Activated CD4-positive, alpha-beta T cell treated with anti-CD3 and anti-CD28 coated beads, Interleukin-2, Interleukin-4, amounts not matched to agents 100 ng/mL and 50 ng/mL, durations not matched to agents 16 hours and 8 hours (primary cell): ENCODE measurements at places on chromosomes 16 and 17.

DNA sequence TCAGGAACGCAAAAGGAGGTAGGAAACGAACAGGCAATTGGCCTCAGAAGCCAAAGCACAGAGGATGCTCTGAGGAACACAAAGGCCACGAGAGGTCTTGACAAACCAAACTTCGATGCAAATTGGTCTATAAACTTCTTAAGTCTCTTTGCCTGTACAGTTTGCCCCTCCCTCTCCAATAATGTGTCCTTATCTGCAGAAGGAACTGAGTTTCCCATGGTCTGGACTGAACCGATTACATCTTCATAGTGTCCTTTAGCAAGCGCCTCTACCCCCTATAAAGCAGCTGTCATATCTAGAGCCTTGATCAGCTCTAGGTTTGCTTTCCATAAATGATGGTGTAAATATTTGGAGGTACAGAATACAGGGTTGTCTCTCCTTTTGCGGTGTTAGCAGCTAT lies 3.1 kb upstream of the CDRT4 start:
- no peak for DNase-seq

GRCh38 chr16:60907645-60908044 lies 1128.6 kb downstream of the CDH8 start:
- no peak for DNase-seq

DNA sequence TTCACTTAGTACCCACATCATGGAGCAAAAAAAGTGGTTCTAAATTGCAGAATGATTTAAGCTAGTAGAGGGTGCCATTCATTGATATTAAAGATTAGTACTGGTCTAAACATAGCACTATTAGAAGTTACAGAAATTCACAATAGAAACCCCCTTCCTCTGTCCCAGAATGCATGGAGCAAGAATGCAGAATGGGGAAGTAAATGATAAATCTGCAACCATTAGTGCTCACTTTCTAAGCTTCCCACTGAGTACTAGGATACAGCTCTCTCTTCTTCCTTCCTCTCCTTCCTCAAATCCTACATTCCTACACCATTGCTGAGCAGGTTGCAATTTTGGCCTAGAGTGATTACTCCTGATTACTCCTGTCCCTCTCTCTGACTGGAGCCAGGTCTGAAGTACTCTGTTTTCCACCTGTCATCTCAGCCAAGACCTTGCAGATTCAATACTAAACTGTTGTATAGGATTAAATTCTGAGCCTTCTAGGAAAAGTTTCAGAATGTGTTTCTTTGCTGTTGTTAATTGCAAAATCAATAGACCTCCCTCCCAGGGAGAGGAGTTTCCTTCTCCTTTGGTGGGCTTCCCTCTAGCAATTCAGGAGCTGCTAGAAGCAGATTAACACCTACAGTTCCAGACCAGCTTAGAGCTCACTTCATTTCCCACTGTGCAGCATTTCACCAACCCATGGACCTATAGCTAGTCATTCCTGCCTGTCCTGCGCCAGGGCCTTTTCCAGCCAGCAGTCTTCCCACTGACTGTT lies 165.5 kb upstream of the TBX2 start:
- DNase-seq, result no peak

GRCh38 chr17:51442088-51442865 lies 181.9 kb downstream of the UTP18 start:
- DNase-seq, result no peak

GRCh38 chr17:73132085-73132492 lies 32.7 kb upstream of the SSTR2 start:
- DNase-seq, result no peak
